GM18507 (cell line): ENCODE measurements at places on chromosomes 11 and 22.

GRCh38 chr11:23991165-23991539 is 505.7 kb upstream of the LUZP2 start:
- DNase-seq: no peak

DNA sequence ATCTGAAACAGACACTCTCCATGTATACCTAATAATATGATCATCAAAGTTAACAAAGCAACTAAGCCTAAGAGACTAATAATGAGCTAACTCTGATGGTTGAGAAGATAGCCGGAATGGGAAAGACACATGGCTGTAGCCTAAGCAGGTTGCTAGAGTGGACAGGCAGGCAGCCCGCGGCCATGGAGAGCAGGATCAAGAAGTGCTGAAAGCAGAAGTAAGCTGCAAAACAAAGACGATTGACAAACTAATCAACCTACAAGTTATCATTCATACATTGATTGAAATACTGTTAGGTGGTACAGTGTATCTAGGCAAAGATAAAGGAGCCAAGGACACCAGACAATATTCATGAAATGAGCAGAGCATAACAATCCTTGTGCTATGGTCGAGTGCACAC is 29.3 kb downstream of the SLN start:
- no peak for DNase-seq

GRCh38 chr11:114226356-114226755 is 69.8 kb upstream of the NNMT start:
- DNase-seq: no peak

DNA sequence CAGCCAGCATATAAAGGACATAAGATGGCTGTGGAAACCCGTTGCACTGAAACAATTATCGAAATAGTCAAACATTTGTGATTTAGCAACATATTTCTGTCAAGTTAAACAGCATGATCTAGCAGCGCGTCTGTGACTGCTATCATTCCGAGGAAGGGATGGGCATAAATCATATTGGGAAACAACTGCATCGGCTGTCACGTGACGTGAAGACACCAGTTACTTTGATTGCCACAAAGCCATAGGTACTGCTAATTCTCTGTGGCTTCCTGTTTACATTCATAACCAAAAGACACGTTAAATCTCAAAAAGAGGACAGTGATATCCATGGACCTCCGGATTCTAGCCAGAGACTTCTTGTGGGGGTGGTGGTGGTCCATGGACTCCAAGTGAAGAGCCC is 87.8 kb downstream of the CACNA1I start:
- DNase-seq: no peak
